ENCODE measurements at places on chromosomes 16 and 17.
A peak's percentile ranks its signal among the peaks of the same experiment; 100 is the strongest.

DNA sequence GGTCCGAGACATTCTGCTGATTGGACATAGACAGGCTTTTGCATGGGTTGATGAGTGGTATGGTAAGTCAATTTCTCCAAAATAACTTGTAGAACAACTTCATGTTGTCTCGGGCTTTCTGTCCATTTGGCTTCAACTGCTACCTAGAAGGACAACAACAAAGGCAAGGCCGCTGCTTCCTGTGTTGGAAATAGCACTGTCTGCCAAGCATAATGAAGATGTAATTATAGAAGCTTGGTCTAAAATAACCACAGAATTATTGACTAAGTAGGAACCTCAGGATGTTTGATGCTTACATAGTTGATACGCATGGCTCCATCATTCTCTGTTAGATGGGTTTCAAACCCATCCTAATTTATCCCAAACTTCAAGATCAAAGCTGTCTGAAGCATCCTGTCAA, 42.3 kb upstream of the NOL11 start:
- DNase-seq: no peak

GRCh38 chr16:78877114-78877655, 723.4 kb downstream of the MAF start:
- DNase-seq: no peak

DNA sequence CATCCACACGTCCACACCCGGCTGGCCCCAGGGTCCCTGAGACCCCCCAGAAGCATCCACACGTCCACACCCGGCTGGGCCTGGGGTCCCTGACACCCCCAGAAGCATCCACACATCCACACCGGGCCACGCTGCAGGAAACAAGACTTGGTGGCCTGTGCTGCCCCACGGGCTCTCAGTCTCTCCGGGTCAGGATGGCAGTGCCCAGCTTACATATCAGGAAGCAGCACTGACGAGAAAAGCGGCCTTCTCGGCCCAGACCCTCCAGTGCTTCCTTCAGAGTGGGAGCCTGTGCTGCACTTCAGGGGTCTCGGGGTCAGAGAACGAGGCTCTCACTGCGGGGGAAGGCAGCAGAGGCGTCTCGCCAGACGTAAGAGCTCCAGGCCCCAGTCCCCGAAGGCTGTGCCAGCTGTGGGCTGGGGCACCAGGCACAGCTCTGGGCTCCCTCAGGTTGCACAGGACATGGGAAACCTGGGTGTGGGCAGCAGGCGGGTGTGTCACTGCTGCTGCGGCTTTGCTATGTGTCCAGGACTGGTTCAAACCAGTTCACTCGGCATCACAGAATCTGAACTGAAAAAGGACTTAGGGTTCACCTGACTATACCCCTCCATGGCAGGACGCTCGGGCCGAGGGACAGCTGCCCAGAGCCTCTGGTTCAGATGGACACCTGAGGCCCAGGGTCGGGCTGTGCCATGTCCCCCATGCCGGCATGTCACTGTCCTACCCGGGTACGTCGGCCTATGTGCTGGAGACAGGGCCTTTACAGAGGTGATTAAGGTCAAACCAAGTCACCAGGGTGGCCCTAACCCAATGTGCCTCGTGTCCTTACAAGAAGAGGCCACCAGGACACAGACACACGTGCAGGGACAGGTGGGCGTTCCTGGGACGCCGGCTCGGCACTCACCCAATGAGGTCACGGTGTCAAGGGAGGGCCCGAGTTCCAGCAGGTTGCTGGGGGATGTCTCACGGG, 40.2 kb upstream of the CHMP6 start:
- no peak for DNase-seq

- peak; percentile 52 for DNase-seq
Observed at GRCh38 chr17:48037036-48037837, at the start of gene COPZ2. TSS of gene COPZ2 (minus strand) at chr17:48037797. CDS start at chr17:48037777, 20 bp downstream.

GRCh38 chr16:54049591-54050458, 236.8 kb downstream of the IRX3 start:
- no peak for DNase-seq

- no peak for DNase-seq
Observed at GRCh38 chr17:41585301-41586056, 1.2 kb downstream of the KRT14 start.

DNA sequence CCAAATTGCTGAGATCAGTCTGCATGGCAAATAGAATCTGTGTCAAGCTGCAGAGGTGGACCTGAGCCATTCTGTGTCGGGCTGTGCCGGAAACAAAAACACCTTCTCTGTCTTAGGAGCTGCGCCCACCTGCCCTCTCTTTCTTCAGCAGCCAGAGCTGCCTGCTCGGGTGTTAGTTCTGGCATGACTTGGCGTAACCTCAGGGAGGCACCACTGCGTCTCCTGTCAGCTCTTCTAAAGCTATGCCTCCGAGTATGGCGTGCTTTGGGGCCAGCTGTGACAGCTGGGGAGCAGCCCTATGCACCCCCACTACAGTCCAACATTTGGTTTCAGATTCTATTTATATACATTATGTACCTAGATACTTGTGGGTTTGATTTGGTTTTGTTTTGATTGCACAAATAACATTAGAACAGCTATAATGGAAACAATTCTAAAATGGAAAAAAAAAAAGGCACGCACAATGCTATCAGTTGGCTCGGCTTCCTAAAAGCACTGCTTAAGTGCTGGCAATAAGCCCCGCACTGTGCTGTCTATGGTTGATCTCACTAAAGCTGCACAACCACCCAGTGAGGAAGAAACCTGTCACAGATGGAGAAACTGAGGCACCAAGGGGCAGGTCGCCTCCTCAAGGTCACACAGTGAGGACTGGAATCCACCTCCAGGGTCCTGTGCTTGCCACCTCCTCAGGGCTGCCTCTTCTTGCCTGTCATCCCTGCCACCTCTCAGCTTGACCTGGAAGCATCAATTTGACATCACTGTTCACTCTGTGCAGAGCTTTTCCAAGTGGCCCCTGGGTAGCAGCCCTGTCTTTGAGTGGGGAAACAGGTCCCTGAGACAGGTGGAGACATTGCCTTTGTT, 18.7 kb upstream of the ADGRG1 start:
- DNase-seq: no peak

GRCh38 chr16:69818891-69819545, 56.9 kb downstream of the WWP2 start:
- no peak for DNase-seq

DNA sequence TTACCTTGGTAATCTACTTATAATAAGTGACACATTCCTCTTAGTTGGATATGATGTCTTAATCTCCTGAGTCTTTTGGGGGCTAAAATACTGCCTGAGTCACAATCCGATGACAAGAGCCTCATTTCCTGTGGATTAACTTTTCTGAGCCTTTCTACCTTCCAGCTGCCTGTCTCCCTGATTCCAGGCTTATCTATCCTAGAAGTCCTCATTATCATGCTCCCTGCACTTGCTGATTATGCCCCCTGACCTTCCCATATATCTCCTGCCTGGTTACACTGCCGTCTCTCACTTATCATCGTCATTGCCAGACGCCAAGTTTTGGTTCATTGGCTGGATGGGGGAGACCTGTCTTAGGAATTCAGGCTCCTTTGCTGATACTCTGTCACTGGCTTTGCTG, 727.4 kb upstream of the CA10 start:
- no peak for DNase-seq

- DNase-seq: no peak
Observed at GRCh38 chr16:66899945-66900710, 18.6 kb downstream of the CDH16 start.

DNA sequence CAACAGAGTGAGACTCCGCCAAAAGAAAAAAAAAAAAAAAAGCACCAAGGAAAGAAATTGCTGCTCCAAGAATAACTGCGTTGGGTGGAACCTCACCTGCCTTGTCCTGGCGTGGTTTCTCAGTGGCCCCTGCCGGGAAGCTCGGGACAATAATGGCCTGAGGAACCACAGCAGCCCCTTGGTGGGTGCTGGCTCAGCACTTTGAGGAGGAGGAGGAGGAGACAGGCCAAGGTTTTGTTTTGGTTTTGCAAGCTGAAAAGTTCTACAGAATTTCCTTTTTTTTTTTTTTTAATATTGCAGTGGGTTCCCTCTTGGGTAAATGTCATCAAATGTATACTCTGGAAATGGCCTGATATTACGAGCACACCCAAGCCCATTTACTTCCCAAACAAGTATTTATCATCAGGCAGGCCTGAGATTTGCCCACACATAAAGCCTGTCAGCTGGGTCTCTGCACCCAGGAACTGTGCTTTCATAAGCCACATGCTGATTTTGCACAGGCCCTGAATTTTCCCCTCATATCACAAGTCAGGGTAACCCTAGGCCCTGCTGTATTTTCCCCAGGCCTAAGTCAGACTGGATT, 78.3 kb downstream of the SOCS1 start:
- DNase-seq: no peak

- DNase-seq: no peak
Observed at GRCh38 chr17:37200497-37200896, 175.3 kb upstream of the C17orf78 start.

DNA sequence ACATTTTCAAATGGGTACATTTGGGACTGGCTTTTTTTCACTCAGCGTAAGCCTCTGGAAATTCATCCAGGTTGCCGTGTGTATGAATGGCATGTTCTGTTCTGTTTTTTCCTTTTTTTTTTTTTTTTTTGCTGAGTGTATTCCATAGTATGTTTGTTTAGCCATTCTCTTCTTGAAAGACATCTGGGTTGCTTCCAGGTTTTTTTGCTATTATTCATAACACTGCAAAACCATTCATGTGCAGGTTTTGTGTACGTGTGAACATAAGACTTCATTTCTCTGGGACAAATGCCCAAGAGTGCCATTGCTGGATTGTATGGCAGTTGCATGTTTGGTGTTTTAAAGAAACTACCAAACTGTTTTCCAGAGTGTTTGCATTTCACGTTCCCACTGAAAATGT, 335.9 kb upstream of the TNRC6C start:
- no peak for DNase-seq

GRCh38 chr17:49638818-49639217, 39.1 kb downstream of the SPOP start:
- no peak for DNase-seq

- DNase-seq: no peak
Observed at GRCh38 chr17:39026980-39027451, 59.8 kb upstream of the FBXO47 start.

- DNase-seq: no peak
Observed at GRCh38 chr17:13154930-13155329, 137.1 kb upstream of the ELAC2 start.
